ENCODE measurements at places on chromosomes 1 and 21. TPM values are rescaled to one million over a fixed set of nuclear protein-coding genes. Genes with fewer than 3 reads are reported as not detected.

Gene PAQR6
- 6.2 TPM for total RNA-seq

Gene LCE2D
- total RNA-seq: not detected

Gene C2CD2
- total RNA-seq: 8.8 TPM

- no peak for DNase-seq
Measured at GRCh38 chr1:53293123-53293522, 34.7 kb downstream of the LRP8 start.

GRCh38 chr1:111603979-111604378 is 15.6 kb upstream of the RAP1A start:
- DNase-seq: peak; percentile 90

DNA sequence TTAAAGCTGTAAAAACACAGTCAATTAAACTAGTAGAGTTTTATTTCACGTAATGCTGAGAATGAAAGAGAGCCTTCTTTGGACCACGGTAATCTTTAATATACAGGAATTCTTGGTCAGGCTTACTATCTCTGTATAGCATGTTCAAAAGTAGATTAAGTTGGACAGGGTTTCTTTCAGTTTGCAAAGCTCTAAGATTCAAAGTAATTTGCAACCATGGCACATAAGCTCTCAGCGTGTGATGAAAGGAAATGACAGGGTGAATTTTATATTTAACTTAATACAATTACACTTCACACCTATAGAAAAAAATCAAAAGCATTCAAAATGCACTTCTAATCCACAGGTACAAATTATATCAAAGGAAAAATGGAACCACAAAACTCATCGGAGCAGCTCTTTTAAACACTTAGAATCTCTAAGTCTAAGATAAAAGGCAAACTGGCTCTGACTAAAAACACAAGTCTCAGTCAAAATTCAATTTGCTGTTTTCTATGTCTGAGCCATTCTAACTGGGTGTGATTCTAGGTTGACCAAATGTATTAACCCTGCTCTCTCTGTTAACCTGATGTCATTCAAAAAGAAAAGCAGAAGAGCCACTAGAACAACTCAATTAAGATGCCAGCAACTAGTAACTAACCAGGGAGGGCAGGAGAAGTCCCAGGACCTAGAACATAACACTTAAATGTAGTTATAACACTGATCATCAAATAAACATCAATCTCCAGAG is 147.7 kb downstream of the RERE start:
- no peak for DNase-seq
